HepG2 (cell line): ENCODE measurements at places on chromosomes 5 and 9. TPM values are rescaled to one million over a fixed set of nuclear protein-coding genes. Genes with fewer than 3 reads are reported as not detected.

DNA sequence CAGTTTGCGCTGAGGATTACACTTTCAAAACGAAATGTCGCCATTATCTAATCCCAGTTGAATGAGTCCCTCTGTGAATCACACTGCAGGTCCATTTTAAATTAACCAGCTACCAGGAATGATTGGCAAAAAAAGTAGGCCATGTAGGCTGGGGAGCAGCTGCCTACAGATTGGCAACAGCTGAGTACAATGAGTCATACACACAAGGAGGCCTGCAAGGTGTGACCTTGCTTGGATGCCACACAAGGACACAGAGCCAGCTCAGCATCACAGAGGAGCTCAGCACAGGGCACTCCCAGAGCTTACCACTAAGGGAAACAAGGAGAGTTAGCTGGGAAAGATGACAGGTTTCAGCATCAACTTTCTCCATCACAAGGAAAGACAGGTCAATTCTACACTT lies 12.9 kb downstream of the HAVCR1 start:
- H3K27ac ChIP-seq: no peak overlapping the region
- no peak overlapping the region for H3K4me3 ChIP-seq

SCGB3A2 gene
- not detected in 2 replicates for total RNA-seq

- no peak overlapping the region for H3K27ac ChIP-seq
- H3K27me3 ChIP-seq: no peaks in the 10 kb centered on the region
- no peak overlapping the region for H3K4me3 ChIP-seq
- H3K36me3 ChIP-seq: peaks cover 24% of the 10 kb centered on the region
Observed at GRCh38 chr9:112439825-112440224, 46.8 kb upstream of the KIAA1958 start.

- no peak for DNase-seq
- H3K27ac ChIP-seq: no peak overlapping the region
- H3K27me3 ChIP-seq: no peaks in the 10 kb centered on the region
- H3K4me1 ChIP-seq: no peaks in the 10 kb centered on the region
- H3K4me3 ChIP-seq: no peak overlapping the region
Observed at GRCh38 chr5:43685252-43685950, 82.4 kb downstream of the NNT start.

DNA sequence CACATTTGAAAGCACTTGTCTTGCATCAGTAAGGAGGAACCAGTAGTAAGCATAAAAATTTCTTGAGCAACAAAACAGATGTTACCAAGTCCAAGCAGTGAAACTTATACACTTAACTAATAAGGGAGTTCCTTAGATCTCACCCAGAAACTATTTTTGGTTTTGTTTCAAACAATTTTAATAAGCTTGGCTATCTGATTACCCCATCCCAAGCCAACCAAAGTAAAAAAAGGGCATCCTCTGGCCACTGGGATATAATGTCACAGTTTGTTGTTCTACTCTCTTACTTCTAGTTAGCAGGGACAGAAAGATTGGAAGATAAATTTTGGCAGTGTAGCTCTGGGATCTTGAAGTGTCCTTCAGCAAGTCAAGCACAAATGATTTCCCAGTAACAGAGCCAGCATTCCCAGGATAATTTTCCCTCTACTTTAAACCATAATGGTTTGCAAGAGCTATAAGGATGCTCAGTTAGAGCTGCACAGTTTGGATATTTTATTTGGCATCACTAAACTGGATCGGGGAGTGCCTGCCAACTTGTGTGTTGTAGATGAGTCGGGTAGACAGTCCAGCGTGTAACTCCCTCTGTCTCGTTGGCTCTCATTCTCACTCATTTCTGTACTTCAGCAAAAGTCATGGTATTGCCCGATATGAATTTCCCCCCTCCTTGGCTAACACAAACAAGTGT lies 161.9 kb upstream of the HMHB1 start:
- DNase-seq: no peak
- no peaks in the 10 kb centered on the region for H3K36me3 ChIP-seq
- H3K4me1 ChIP-seq: peaks cover 20% of the 10 kb centered on the region
- H3K4me3 ChIP-seq: no peak overlapping the region

DNA sequence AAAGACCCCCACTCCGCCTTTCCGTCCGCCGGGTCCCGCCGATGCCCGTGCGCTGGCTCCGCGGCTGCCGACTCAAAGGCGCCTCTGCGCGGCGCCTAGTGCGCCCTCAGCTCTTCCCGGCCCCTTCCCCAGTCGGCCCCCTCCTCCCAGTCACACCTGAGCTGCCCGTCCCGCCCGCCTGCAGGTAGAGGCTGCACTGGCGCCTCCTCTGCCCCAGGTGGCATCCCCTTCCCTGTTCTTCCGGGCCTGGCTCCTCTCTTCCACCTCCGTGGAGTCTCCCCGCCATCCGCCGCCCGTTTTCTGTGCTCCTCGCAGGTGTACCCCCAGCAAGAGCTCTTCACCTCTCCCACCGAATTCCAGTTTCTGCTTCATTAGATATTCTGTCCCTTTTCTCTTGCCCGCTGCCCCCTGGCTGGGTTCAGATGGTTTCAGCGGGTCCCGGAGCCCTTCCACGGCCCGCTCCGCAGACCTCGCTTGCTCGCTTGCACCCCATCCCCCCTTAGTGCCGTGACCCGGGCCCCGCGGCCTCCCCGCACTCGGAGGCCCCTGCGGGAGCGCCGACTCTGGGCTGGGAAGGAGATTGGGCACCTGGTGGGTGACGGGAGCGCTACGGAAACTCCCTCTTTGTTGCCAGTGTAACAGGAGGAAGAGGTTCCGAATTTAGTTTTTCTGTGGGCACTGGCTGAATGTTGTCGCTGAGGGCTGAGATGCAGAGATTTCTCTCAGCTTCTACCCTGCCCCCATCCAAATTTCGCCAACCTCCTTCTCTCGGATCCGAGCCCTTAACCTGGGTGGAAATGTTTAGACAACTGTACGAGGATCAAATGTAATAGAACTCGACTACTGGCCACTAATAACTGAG lies 809 bp downstream of the SLC44A1 start:
- peaks cover 74% of the 10 kb centered on the region for H3K4me1 ChIP-seq
- H3K27ac ChIP-seq: peak overlapping the region; percentile 68
- no peaks in the 10 kb centered on the region for H3K27me3 ChIP-seq
- peak overlapping the region; percentile 93 for H3K4me3 ChIP-seq
- no peak for DNase-seq
- H3K36me3 ChIP-seq: no peaks in the 10 kb centered on the region

LHX6 gene
- 0.70 and 1.3 TPM in 2 replicates for total RNA-seq
